ENCODE measurements at places on chromosomes 12 and 14.

DNA sequence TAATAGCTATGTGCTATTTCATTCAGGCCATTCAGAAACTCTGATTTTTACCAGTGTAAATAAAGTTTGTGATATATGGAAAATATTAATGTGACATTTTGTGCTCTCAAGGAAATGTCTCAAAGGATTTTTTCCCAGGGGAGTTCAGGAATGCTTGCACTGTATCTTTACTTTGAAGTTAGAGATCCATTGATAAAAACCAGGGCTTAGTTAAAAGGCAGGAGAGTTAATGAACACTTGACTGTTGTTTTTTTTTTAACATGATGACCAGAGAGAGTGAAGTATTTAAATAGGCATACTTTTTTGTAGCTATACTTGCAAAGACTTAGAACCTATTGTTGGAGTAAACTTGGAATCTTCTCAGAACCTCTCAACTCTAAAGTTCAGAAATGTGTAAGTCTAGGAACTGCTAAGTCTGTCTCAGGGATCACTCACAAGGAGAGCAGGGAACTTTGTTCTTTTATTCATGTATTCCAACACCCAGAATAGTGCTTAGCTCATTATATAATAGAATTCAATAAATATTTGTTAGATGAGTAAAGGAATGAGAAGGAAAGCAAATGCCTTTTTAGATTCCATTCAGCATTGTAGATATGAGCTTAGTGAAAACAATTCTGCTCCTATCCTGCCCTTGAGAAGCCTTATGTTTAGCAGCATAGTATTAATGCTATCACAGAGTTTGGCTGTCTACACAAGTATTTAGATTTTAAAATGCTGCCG, 117.5 kb downstream of the DAAM1 start:
- DNase-seq: no peak

GRCh38 chr14:97824218-97824617, 1027.0 kb downstream of the VRK1 start:
- no peak for DNase-seq

DNA sequence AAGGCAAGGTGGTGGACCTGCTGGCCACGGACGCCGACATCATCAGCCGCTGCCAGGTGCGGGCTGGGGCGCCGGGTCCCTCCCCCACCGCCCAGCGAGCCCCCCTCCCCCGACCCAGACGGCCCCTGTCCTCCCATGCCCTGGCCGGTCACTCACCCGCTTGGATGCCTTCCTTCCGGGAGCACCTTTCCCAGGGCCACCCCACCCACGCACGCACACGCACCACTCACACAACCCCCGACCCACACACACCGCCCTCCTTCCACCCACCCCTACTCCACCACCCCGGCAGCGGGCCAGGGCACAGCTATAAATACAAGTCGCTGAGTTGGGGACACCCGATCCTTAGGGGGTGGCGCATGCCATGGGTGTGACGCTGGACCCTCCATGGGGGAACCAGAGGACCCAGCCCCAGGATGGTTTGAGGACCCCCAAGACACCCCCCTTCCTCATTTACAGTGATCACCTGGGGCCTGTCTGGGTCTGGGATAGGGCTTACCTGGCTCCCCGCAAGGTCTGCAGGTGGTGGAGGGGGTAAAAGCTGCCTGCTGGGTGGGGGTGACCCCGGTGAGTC, 465 bp downstream of the ADSS1 start:
- no peak for DNase-seq

DNA sequence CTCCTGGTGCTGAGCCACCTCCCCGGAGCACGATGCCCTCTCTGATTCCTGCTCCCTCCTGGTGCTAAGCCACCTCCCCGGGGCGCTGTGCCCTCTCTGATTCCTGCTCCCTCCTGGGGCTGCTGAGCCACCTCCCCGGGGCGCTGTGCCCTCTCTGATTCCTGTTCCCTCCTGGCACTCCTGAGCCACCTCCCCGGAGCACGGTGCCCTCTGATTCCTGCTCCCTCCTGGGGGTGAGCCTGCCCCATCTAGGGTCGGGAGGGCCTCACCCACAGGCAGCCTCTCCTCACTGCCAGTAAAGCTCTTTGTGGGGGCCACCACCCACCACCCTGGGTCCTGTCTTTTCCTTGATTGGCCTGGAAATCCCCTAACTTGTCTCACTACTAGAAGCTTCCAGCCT, 327.6 kb upstream of the SFSWAP start:
- no peak for DNase-seq

GRCh38 chr14:38409071-38409705, 153.3 kb upstream of the CLEC14A start:
- DNase-seq: no peak

DNA sequence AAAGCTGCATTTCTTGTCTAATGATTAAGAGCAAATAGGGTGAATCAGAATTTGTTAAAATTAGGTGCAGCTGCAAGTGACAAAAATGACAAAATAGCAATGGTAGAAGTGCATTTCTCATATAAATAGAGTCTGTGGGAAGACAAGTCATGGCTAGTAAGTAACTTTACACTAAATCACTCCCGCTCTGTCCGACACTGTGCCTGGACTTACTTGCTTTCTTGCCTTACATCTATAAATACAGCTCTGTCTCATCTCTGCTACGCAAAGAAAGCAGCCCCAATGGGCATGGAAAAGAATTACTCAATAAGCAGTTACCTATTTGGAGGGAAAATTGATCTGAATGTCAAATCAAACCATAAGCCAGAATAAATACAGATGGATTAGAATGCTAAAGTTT, 245.4 kb upstream of the KRR1 start:
- DNase-seq: no peak

GRCh38 chr12:53099071-53099882, 1.8 kb downstream of the IGFBP6 start:
- DNase-seq: peak; percentile 84

DNA sequence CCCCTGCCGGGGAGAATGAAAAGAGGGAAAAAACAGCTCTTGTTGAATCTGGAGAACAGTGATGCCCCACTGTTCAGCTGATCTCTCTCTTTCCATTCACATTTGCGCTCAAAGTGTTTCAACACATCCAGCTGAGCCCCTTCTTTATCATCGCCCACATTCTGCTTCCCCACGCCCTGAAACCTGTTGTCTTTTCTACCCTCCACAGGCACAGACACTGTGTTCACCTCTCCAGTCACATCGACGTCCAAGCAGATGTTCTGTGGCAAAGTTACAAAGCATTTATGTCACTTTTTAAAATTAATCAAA, 338.7 kb downstream of the EGLN3 start:
- DNase-seq: no peak

GRCh38 chr14:59265808-59266207, 77.3 kb downstream of the DAAM1 start:
- no peak for DNase-seq

DNA sequence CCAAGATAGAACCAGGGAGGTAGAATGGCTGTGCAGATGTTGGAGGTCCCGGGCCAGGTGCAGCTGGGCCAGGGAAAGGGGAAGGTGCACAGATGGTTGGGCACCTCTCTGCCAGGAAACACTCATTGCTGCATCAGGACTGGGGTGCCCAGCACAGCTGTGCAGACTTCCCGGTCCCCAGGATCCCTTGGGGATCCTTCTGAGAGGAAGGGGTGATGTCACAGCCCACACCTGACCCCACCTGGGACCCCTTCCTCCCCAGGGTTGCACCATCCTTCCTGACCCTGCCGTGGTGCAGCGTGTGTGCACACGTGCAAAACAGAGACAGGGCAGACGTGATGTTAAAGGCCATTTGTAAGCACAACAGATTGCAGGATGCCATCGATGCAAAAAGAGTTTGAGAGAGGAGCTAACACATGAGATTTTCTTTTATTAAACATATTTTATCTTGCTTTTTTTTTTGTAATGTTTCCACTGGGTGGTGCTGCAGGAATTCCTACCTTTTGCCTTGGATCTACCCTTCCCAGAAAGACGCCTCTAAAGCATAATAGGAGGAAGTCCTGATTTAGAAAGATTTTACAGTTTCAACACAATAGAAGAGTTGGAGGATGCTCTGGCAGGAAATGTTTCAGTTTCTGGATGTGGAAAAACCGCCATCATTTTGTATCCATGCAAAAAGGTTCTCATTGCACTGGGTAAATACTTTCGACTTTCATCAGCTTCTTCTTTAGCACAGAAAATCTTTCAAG, 14.8 kb downstream of the ELK3 start:
- DNase-seq: no peak

GRCh38 chr12:101823891-101824290, 6.9 kb downstream of the GNPTAB start:
- peak; percentile 28 for DNase-seq

- DNase-seq: no peak
Observed at GRCh38 chr14:96380735-96381134, 11.2 kb upstream of the AK7 start.

DNA sequence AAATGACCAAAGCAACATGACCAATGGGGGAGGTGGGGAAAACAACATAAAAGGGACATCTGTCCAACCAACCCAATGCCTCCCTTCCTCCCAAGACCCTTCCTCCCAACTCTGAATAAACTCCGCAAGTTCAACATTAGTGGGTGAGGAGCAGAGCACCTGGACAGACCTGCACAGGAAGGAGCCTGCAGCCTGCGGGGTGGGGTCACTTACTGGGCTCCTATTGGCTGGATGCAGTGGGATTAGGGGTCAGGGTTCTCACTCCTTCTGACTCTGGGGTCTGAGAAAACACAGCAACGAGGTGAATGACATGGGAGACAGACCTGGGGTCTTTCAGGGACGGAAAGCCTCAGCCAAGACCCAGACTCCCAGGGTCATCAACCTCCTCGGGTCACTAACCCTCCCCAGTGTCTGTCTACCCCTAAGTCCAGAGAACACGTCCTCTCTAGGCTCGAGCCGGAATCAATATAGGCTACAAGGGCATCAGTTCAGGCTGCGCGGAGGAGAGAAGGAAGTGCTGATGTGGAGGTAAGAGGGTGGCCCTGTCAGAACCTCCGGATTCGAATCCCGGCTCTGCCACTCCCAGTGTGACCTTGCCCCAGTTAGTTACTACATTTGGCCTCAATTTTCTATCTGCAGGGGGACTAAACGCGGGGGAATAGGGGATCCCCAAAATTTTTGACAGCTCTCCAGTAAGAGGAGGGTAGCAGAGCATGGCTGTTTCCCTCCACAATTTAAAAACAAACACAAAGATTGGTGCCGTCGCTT, 860 bp downstream of the NDRG2 start:
- no peak for DNase-seq

- no peak for DNase-seq
Observed at GRCh38 chr14:74979029-74979428, 23.6 kb upstream of the PGF start.

DNA sequence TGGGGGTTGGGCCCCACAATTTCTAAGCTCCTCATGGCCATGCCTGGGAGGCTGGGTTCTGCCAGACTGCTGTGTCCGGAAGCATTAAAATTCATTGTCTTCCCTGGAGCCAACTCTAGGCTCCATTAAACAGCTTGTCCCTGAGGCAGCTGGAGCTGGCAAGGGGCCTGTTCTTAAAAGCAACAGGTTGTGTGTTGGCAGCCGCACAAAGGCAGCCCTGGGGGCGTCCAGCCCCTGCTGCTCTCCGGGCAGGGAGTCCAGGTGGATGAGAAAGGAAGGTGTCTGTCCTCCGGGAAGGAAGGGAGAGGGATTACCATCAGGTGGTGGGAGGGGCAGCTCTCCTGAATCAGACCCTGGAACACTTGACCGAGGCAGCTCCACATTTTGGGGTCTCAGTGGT, 98.9 kb downstream of the CHST11 start:
- DNase-seq: no peak

- DNase-seq: no peak
Observed at GRCh38 chr12:20205854-20206253, 162.5 kb upstream of the PDE3A start.

DNA sequence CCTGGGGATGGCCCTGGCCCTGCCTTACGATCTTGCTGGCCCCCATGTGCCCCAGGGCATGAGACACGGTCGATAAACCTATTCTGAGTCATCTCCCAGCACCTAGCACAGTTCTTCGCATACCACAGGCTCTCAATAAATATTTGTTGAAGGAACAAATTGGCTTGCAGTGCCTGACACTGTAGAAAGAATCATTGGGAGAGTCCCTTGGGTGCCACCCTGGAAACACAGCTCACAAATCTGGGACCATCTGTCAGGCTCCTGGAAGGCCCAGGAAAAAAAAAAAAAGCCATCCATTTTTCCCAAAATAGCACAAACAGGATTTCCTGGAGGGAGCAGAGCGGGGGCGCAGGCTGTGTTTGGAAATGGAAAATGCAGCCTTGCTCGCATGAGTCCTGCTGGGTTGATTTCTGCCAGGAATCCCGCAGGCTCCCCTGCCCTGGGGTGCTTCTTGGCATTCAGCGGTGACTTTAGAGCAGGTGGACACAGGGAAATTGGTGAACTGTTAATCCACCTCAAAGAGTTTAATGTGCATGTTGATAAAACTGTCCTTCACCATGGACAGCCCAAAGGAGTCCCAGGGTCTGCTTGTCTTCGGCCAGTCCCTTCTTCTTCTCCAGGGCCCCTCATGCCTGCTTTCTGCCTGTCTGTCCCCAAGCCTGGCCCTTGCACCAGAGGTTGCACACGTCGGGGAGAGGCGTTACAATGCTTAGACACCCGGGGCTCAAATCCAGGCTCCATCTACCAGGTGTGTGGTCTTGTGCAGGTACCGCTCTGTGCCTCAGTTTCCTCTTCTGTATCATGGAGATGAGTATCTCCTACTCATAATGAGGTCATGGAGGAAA, 106.1 kb upstream of the RFLNA start:
- no peak for DNase-seq

GRCh38 chr12:114404083-114404925, 1.6 kb downstream of the TBX5 start:
- DNase-seq: no peak

GRCh38 chr14:89844508-89844907, 110.0 kb downstream of the EFCAB11 start:
- no peak for DNase-seq

DNA sequence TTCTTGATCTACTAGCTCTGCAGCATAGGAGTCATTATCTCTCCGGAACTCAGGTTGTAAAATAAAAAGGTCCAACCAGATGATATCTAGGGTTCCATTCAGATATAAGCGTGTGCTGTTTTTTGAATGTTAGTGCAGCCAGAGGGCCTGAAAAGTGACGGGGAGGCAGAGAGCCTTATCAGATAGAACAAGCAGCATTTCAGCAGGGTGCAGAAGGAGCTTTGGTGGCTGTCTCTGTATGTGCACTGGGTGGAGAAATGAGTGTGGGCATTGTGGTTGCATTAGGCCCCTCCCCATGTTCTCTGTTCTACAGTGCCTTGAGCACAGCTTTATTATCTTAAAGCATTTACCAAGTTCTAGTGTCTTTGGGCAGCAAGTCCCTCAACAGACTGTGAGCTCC, 275.1 kb downstream of the NRXN3 start:
- no peak for DNase-seq

GRCh38 chr12:31896514-31897039, 62.6 kb upstream of the RESF1 start:
- DNase-seq: peak; percentile 56

GRCh38 chr14:61524936-61525292, 170.4 kb upstream of the HIF1A start:
- no peak for DNase-seq

- no peak for DNase-seq
Observed at GRCh38 chr14:99205086-99205688, 66.8 kb downstream of the BCL11B start.

GRCh38 chr14:70988452-70988851, 81.2 kb downstream of the PCNX1 start:
- no peak for DNase-seq
